ENCODE measurements at places on chromosomes 16 and 17.
A peak's percentile ranks its signal among the peaks of the same experiment; 100 is the strongest.

DNA sequence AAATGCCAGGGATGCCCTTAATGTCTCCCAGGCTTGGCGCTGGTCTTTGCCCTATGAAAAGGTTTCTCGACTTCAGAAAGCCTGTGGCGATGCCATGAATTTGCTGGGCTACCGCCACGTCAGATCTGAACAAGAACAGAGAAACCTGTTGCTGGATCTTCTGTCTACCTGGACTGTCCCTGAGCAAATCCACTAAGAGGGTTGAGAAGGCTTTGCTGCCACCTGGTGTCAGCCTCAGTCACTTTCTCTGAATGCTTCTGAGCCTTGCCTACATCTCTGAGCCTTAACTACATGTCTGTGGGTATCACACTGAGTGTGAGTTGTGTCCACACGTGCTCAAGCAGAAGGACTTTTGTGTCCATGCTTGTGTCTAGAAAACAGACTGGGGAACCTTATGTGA, 11.4 kb downstream of the CHST4 start:
- DNase-seq = peak; percentile 67

- peak; percentile 37 for DNase-seq
Measured at GRCh38 chr16:79776243-79776847, 175.8 kb upstream of the MAF start.

GRCh38 chr17:50154604-50155003, 4.1 kb upstream of the PPP1R9B start:
- no peak for DNase-seq

DNA sequence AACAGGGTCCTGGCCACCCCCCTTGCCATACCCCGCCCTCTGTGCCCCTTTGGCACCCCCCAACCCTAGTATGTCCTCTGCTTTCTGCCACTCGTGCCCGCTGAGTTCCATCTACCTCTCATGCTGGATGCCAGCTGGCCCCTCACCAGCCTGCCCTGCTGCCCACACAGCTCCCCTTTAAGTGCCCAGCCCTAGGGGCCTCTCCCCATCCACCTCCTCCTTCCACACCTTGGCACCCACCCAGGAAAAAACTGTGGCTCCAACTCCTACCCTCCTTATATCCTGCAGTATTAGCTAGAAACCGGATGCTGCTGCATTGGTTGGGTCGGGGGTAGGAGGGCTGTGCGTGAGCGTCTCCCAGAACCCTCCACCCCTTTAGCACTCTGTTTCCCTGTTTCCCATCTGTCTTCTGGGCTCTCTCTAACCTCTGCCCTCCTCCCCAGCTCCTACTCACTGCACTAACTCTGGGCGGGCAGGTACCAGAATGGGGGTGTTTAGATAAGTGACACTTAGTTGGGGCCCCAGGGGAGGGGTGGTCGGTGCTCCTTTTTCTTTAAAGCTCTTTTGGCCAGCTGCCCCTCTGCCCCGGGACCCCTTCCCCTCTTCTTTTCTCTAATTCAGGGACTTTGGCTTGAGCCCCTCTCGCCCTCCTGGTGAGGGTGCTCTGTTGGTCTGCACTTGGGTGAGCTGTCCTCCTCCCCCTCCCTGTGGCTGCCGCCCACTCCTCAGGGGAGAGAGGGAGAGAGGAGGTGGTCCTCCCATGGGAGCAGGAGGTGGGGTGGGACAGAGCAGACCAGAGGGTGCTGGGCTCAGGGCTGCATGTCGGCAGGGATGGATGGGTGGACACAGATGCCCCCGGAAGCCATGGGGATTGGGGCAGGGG, 9.9 kb downstream of the NR1D1 start:
- no peak for DNase-seq
